ENCODE measurements at places on chromosomes 7 and 10.

DNA sequence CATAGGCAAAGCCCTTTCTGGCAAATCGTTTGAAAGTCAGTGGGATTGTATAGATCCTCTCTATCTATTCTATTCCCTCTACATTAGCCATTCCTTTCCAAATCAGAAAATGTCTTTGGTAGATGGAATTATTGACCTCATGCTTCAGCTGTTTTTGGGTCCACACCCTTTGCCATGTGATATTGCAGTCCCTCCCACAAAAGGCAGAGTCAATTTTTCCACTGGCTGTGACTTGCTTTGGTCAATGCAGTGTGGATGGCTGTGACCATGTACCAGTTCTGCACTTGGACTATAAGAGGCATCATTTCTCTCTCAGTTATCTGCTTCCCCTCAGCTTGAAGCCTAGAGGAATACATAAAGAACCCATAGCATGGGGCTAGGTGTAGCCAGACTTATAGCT is 332.9 kb downstream of the PTEN start:
- no peak for DNase-seq

DNA sequence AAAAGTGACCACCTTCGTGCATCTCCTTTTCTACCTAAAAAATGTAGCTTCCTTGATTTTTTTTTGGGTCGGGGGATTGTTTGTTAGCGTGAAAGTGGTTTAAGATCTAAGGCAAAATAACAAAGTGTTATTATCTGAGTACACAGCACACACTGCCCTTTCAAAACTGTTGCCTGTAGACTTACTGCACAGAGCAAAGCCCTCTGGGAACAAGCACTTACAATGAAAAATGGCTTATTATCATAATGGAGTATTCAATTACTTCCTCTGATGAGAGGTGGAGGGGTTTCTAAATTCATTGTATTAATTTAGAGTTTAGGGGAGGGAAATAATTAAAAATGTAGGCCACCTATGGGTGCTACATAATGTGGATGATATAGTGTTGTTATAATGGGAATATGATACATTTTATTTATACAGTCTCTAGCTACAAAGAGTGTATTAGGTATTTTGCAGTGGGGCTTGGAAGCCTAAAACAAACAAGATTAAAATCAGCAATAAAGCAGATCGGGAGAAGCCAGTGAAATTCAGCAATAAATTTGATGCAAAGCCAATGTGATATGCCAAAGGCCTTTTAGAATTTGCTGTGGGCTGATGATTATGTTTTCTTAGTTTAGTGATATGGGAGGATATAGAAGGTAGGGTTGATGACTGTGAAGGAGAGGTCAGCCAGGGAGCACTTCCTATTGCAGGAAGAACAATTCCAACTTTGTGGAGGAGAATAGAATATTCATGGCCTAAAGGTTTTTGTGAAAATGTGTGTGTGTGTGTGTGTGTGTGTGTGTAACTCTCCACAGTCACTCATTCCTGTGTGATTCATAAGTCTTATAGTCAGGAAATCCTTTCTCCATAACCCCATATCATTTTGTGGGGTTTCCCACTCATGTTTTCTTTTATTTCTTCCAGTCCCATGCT is 17.7 kb upstream of the EXOC4 start:
- DNase-seq, result no peak

DNA sequence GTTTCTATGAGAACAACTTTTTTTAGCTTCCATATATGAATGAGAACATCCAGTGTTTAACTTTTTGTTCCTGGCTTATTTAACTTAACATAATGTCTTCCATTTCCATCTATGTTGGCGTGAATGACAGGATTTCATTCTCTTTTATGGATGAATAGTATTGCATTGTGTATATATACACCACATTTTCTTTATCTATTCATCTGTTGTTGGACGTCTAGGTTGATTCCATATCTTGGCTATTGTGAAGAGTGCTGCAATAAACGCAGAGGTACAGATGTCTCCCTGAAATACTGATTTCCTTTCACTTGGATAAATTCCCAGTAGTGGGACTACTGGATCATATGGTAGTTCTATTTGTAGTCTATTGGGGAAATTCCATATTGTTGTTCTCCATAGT is 44.3 kb upstream of the MAGI2 start:
- DNase-seq, result no peak

GRCh38 chr7:87028636-87029035 is 30.8 kb downstream of the ELAPOR2 start:
- no peak for DNase-seq

DNA sequence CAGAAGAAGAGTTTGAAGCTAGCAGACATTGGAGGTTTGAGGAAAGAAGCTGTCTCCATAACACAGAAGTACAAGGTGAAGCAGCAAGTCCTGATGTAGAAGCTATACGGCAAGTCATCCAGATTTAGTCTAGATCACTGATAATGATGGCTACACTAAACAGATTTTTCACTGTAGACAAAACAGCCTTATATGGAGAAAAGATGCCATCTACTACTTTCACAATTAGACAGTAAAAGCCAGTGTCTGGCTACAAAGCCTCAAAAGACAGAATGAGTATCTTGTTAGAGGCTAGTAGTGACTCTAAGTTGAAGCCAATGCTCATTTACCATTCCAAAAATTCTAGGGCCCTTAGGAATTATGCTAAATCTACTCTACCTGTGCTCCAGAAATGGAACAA is 85.1 kb downstream of the SNX13 start:
- DNase-seq, result no peak

DNA sequence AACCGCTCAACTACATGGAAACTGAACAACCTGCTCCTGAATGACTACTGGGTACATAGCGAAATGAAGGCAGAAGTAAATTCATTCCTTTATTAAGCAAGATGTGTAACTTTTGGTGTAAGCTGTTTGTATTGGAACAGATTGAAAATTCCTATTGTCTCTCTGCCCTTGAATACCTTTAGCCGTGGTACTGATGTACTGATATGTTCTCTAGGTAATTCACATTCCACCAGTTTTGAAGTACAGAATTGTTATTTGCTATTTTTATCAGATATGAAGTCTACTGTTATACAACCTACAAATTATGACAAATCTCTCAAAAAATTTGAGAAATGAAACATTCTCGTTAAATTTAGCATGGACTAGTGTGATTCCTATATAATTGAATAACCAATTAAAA is 17.7 kb downstream of the ZMYND11 start:
- DNase-seq, result no peak

- DNase-seq, result no peak
These were observed 7.8 kb downstream of the DCLRE1A start for GRCh38 chr10:113846036-113846435.

- no peak for DNase-seq
These were observed 384.4 kb downstream of the TNS3 start for GRCh38 chr7:47197486-47197885.

GRCh38 chr7:69564454-69565417 is 33.5 kb upstream of the AUTS2 start:
- DNase-seq, result no peak

DNA sequence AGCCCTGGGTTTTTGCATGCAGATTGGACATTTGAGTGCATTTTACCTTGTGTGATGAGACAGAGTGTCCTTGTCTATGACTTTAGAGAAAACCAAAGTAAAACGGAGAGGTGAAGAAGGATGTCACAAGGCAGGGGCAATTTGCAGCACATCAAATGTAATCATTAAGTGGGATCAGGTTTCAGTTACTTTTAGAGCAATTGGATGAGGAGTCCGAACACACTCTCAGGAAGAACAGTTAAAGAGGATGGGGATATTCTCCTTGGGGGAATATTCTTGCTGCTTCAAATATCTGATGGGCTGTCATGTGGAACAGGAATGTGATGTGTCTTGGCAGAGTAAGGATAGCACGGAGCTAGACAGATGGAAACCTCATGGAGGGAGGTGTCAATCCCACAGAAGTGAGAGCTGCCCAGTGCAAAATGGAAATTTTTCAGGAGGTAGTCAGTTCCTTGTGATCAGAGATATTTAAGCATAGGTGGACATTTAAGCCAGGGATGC is 757 bp downstream of the RAB19 start:
- no peak for DNase-seq

GRCh38 chr7:30916767-30917166 is 5.1 kb downstream of the AQP1 start:
- DNase-seq, result no peak

DNA sequence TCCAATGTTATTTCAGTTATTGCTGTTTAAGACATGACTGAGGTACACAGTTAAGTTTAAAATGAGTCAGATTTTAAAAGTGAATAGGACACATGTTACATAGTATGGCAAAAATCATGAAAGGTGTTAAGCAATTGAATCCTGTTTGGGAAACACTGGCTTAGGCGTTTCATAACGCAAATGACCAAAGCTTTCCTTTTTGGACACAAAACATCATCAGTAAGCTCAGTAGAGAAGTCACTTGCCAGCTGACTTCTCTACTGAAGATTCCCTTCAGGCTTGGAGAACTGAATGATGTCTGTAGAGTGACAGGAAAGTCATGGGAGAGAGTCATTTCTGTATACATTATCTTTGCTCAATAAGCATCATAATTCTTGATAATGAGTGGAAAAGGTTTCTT is 64.4 kb upstream of the RSBN1L start:
- no peak for DNase-seq

- DNase-seq, result no peak
These were observed 105.3 kb downstream of the NPTX2 start for GRCh38 chr7:98722402-98722801.

DNA sequence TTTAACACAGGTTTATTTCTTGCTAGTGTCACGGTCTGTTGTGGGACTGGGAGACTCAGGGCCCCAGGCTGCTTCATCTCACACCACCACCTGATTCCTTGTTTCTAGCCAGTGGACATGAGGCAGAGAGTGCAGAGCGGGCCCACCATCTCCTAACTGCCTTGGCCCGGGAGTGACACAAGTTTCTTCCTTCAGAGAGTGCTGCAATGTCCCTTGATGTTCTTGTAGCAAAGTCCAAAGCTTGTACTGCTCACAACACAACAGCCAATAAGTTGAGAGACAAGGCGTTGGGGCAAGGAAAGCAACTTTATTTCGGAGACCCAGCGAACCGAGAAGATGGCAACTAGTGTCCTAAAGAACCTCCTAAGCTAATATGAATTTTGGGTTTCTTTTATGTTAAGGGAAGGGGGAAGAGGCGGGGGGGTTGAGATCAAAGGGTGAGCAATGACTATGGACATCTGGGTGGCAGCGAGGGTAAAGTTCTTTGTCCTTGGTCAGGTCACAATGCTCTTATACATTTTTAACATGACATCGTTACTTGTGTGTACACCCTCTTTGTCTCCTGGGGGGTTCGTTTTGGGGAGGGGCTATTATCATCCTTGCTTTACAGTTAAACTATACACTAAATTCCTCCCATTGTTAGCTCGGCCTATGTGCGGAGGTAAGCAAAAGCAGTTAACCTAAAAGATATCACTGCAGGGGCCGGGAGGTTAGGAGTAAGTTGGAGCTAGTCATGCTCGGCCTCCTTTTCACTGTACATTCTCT is 31.6 kb downstream of the SH2D4B start:
- DNase-seq, result no peak

GRCh38 chr7:107186240-107186639 is 17.4 kb downstream of the HBP1 start:
- DNase-seq, result no peak

DNA sequence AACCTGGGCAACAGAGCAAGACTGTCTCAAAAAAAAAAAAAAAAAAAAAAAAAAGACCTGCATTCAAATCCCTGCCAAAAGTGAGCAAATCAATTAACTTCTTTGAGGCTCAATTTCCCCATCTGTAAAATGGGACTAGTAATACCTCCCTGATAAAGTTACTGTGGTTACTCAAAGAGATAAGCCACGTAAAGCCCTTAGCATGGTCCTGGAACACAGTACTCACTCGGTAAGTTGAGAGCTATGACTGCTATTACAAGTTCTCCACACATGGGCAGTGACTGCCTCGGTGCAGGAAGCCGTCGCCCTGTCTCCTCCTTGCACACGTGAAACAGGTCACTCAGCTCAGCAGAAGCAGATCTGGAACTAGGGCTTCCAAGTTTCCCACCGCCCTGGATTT is 37.9 kb downstream of the DDIT4 start:
- DNase-seq, result no peak

GRCh38 chr7:39951226-39952194 is 1.5 kb downstream of the CDK13 start:
- DNase-seq, result peak; percentile 40

DNA sequence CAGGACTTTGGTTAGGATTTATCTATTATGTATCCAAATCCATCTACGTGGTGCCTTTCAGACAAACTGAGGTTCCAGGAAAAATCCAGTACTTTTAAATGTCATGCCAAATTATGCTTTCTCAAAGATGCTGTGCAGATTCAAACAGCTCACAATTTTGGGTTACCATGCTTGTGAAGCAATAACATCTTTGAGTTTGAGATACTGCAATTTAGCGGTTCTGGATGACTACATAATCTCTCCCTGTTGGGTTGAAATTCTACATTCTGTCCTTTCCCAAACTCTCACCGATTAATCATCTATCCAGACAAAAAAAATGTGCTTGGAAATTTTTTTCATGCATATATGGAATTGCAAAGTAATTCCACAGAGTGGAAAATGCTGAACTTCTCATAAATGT is 3.5 kb downstream of the RHOBTB1 start:
- DNase-seq, result no peak

DNA sequence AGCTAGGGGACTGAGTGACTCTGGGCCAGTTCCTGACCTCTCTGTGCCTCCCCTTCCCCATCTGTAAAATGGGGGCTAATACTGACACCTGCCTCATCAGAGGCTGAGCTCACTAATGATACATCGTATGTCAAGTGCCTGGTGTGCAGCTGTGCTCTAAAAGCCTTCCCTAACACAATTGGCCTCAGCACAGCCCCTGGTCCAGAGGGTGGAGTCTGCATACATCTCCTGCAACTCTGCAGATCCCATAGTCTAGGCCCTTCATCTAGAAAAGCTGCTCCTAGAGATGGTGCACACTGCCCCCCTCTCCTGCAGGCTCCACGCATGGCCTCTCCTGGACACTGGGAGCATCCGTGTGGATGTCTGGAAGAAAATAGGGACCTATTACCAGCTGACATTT is 255.0 kb downstream of the RPS24 start:
- no peak for DNase-seq

DNA sequence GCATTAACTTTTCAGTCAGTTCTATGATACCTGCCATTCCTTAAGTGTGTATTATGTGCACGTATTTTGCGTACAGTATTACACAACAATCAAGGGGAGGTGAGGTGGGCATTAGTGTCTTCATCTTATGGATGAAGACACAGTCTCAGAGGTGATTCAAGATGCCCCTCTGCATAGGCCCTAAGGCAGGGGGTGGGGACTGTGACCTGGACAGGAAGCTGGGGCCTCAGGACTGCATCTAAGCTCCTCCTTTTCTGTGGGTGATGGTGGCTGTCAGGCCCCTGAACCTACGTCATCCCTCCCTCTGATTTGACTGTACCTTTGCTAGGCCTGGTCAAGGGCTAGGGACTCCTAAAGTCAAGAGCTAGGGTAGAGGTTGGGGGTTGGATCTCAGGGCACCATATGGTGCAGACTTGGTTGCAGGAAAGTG is 38.9 kb downstream of the HK1 start:
- DNase-seq, result no peak

DNA sequence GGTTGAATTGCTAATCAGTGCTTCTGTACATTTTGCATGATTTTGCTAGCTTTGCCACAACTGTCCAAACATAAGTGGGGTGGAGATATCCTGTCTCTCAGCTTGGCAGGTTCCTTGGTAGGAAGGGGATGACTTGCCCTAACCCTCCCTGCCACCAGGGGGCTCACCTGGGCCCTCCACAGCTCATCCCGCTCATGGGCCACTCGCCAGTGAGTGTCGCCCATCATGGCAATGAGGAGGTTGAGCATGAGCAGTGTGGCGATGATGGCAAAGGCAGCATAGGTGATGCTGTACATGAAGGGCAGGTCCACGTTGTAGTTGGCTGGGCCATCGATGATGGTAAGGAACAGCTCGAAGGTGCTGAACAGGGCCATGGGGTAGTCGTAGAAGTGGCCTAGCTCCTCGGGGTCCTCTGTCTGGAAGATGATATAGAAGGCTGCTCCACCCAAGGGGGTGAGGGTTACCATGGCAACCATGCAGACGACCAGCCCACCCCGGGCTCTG is 12.2 kb downstream of the TRPV6 start:
- DNase-seq, result no peak
